ENCODE measurements at places on chromosomes 3 and 15. TPM values are rescaled to one million over a fixed set of nuclear protein-coding genes. Genes with fewer than 3 reads are reported as not detected.
A peak's percentile ranks its signal among the peaks of the same experiment; 100 is the strongest.

- H3K27me3 ChIP-seq = no peaks in the 10 kb centered on the region
- DNase-seq = no peak
- H3K36me3 ChIP-seq = no peaks in the 10 kb centered on the region
- H3K4me1 ChIP-seq = peaks cover 12% of the 10 kb centered on the region
- H3K27ac ChIP-seq = no peak overlapping the region
Measured at GRCh38 chr3:112372396-112372795, 39.4 kb downstream of the CD200 start.

GRCh38 chr3:42376344-42376798 is 34.0 kb downstream of the LYZL4 start:
- no peak for DNase-seq
- no peaks in the 10 kb centered on the region for H3K27me3 ChIP-seq
- H3K4me3 ChIP-seq = no peak overlapping the region

Gene ACAN
- 0.06 TPM for total RNA-seq

GRCh38 chr3:51703761-51704510 is 2.9 kb upstream of the GRM2 start:
- H3K27ac ChIP-seq = no peak overlapping the region
- peak; percentile 40 for DNase-seq
- no peak overlapping the region for H3K4me3 ChIP-seq
- H3K36me3 ChIP-seq = peaks cover 36% of the 10 kb centered on the region
- no peaks in the 10 kb centered on the region for H3K27me3 ChIP-seq
- no peaks in the 10 kb centered on the region for H3K4me1 ChIP-seq

GRCh38 chr3:51271172-51271571 is 113.9 kb upstream of the MANF start:
- H3K36me3 ChIP-seq = no peaks in the 10 kb centered on the region
- no peaks in the 10 kb centered on the region for H3K4me1 ChIP-seq
- no peak for DNase-seq
- no peaks in the 10 kb centered on the region for H3K27me3 ChIP-seq

DNA sequence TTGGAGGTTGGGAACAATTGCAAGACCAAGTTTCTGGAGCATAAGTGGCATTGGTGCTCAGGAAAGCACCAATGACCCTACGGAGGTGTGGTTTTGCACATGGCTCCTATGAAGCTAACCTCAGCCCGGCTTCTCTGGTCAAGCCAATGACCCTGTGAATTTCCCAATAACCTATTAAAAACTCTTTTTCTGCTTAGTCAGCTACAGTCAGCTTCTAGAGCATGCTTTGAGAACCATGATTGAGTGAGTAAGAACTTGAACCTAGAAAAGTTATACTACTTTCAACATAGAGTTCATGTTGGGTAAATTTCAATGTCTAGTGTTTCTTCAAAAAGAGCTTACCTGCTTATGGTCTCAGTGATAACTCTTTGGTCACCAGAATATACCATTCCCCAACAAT is 163.2 kb downstream of the RSL24D1 start:
- DNase-seq = no peak
- H3K36me3 ChIP-seq = no peaks in the 10 kb centered on the region
- H3K27ac ChIP-seq = no peak overlapping the region
- H3K4me1 ChIP-seq = no peaks in the 10 kb centered on the region

Gene LYZL4
- not detected for total RNA-seq

DNA sequence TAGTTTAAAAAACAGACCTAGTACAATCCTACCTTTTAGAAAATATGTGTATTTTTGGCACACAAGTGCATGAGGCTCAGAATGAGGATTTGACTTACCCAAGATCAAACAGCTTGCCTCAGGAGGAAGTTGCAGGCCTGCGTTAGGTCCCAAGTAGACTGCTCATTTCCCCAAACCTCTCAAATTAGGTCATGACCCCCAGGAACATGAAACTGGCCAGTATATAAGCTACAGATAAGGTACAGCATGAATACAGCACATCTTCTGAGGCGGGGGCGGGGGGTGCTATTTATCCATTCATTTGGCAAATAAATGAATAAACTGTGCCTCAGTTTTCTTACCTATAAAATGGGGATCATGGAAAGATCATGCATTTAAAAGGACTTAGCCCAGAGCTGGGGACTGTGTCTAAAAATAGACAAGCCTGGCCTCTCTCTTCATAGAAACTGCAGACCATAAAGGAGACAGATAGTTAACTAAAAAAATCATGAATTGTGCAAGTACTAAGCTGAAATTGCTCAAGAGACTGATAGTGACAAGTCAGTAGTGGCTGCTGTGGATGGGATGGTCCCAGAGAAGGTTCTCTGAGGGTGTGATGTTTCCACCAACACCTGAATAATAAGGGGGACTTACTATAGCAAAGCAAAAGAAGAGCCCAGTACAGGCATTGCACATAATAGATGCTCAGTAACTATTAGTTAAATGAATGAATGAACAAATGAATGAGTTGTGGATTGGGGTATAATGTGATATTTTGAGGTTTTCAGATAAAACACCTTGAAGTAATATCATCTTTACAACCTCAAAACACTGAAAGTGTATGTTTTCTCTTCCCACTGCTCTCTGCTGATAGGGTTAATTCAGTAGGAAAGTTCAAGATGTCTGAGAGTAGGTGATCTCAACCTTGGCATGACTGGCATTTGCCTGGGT is 258.5 kb upstream of the PROK2 start:
- H3K27me3 ChIP-seq = no peaks in the 10 kb centered on the region
- no peak overlapping the region for H3K4me3 ChIP-seq
- peaks cover 4% of the 10 kb centered on the region for H3K4me1 ChIP-seq
- H3K27ac ChIP-seq = no peak overlapping the region
- no peaks in the 10 kb centered on the region for H3K36me3 ChIP-seq

Gene TMEM45A
- 15.9 TPM for total RNA-seq

- peaks cover 61% of the 10 kb centered on the region for H3K36me3 ChIP-seq
- no peaks in the 10 kb centered on the region for H3K4me1 ChIP-seq
- no peak overlapping the region for H3K4me3 ChIP-seq
- no peaks in the 10 kb centered on the region for H3K27me3 ChIP-seq
- no peak for DNase-seq
- no peak overlapping the region for H3K27ac ChIP-seq
Measured at GRCh38 chr3:49998326-49998725, 58.4 kb downstream of the RBM6 start.

DNA sequence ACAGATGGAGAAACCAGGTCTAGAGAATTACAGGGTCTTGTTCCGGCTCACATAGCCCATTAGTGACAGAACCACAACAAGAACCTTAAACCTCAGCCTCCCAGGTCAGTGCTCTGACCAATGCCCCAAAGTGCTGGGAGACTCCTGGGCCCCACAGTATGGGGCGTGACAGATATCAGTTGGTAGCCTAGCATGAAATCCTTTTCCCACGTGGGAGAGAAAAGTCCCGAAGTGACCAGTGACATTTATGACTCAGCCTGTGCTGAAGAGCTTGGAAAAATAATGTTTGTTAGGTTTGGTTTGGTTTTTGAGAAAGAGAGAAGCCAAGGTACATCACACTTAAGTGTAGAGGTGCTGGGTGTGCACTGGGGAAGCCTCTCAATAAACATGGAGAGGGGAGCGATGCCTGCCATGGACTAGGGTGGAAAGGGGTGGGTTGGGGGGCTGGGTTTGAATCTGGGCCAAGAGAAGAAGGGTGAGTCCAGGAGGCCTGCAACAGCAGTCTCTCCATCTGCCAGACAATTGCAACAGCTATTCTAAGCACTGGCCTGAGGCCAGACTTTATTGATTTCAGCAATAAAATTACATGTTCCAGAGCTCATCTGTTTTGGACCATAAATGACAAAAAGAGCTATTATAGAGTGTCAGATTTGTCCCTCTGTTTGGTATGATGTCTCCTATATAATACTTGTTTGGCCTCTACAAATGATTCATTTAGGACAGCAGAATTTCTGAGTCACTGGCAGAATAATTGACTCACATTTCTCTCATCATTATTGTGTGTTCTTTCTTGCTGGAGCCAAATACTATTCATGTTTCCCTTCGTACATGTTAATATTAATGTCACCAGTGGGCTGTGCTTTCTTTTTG is 43.4 kb downstream of the C2CD4A start:
- no peak overlapping the region for H3K27ac ChIP-seq
- no peaks in the 10 kb centered on the region for H3K27me3 ChIP-seq
- no peak overlapping the region for H3K4me3 ChIP-seq
- H3K36me3 ChIP-seq = no peaks in the 10 kb centered on the region
- DNase-seq = no peak
- no peaks in the 10 kb centered on the region for H3K4me1 ChIP-seq

Gene KLHL40
- not detected for total RNA-seq

DNA sequence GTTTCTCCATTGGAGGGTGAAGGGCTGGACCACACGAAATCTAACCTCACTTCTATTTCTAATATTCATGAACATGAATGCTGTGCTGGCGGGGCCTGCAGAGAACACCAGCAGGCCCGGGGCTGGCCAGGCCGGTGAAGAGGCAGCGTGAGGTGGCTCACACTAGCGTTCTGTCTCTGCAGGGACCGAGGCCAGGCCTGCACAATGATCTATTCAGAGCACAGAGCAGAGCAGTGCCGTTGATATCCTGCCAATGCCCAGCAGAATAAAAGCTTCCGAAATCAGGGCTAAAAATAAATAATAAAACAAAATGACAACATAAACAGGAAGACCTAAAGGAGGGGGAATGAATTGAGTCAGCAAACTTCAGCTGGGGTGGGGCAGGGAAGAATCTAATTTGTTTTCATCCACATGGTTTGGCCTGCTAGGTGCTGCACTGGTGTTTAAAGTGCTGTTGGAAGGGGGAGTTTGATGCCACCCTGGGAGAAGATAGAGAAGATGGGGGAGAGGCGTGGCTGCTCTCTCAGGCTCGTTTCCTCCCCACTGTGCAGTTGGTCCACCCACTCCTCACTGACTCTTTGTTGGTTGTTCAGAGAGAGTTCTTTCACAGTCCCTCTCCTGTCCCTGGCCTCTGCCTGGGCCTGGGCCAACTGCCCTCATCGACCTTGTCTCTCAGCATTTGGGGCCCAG is 837.1 kb downstream of the AGBL1 start:
- H3K27me3 ChIP-seq = no peaks in the 10 kb centered on the region
- no peaks in the 10 kb centered on the region for H3K36me3 ChIP-seq
- no peak for DNase-seq
- H3K27ac ChIP-seq = no peak overlapping the region
- H3K4me3 ChIP-seq = no peak overlapping the region

GRCh38 chr3:194817936-194818335 is 132.3 kb downstream of the FAM43A start:
- no peak overlapping the region for H3K27ac ChIP-seq
- no peaks in the 10 kb centered on the region for H3K27me3 ChIP-seq
- no peak overlapping the region for H3K4me3 ChIP-seq
- no peaks in the 10 kb centered on the region for H3K4me1 ChIP-seq

DNA sequence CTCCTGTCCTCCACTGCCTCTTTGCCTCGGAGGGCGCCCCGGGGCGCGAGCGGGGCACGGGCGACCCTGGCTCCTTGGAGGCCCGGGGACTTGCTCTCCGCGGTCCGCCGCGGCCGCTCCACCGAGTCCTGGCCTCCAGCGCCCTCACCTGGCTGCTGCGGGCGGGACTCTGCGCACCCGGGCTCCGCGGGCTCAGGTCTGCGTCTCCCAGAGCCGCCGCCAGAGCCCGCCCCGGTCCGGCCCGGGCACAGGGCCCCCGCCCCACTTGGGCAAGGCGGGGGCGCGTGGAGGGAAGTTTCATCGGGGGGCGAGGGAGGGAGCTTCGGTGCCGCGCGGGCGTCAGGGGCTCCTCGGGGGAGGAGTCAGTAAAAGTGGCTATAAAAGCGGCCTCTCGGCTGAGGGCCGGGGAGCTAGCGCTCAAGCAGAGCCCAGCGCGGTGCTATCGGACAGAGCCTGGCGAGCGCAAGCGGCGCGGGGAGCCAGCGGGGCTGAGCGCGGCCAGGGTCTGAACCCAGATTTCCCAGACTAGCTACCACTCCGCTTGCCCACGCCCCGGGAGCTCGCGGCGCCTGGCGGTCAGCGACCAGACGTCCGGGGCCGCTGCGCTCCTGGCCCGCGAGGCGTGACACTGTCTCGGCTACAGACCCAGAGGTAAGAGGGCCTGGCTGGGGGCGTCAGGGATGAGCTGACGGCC is at the start of gene CEMIP:
Gene CEMIP (plus strand): TSS at position 407 of the 694 bp plus-strand sequence. CDS start 94,510 bp downstream, outside the sequence.
- peak; percentile 89 for DNase-seq
- H3K27ac ChIP-seq = no peak within 1 kb of the TSS
- H3K36me3 ChIP-seq = no peaks in the 10 kb centered on the region
- peaks cover 35% of the 10 kb centered on the region for H3K4me1 ChIP-seq
- H3K4me3 ChIP-seq = peak within 1 kb of the TSS; percentile 51
- peaks cover 33% of the 10 kb centered on the region for H3K27me3 ChIP-seq

Gene CSPG4
- total RNA-seq = 12.6 TPM

- DNase-seq = no peak
- no peak overlapping the region for H3K27ac ChIP-seq
Measured at GRCh38 chr3:12237912-12238650, 50.8 kb upstream of the PPARG start.

- no peak overlapping the region for H3K4me3 ChIP-seq
- peaks cover 8% of the 10 kb centered on the region for H3K36me3 ChIP-seq
- H3K27me3 ChIP-seq = no peaks in the 10 kb centered on the region
- DNase-seq = peak; percentile 88
- H3K4me1 ChIP-seq = no peaks in the 10 kb centered on the region
Measured at GRCh38 chr3:138068579-138069174, 46.7 kb downstream of the DZIP1L start.

Gene NPAP1
- total RNA-seq = 0.17 TPM

DNA sequence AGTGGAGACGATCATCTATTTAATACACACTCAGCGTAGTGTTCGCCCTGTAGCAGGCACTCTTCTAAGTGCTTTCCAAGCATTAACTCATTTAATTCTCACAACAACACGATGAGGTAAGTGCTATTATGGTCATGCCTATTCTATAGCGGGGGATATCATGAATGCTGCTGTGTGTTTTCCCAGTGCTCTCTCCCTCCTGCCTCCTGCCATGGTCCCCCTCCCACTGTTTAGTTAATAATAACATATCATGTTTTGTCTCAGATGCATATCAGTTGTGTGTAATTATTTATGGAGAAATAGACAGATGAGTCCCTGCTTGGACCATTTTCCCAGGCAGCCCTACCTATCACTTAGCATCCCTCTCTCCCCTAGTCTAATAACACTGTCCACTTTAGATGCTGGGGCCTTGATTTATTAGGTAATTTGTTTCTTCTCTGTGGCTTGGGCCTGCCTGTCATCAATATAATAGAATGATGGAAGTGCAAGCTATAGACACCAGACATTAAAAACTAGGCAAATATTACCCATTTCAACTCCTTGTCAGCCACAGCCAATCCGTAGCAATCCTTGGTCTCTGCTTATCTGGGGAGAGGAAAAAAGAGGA is 122.9 kb upstream of the TLE3 start:
- H3K27me3 ChIP-seq = no peaks in the 10 kb centered on the region
- H3K4me1 ChIP-seq = peaks cover 3% of the 10 kb centered on the region
- H3K27ac ChIP-seq = no peak overlapping the region
- DNase-seq = no peak
- no peak overlapping the region for H3K4me3 ChIP-seq
- no peaks in the 10 kb centered on the region for H3K36me3 ChIP-seq

- H3K4me1 ChIP-seq = peaks cover 10% of the 10 kb centered on the region
- no peaks in the 10 kb centered on the region for H3K27me3 ChIP-seq
Measured at GRCh38 chr3:57696801-57697321, 4.0 kb upstream of the DENND6A start.

GRCh38 chr15:84878504-84878903 is 6.0 kb upstream of the SLC28A1 start:
- no peaks in the 10 kb centered on the region for H3K36me3 ChIP-seq
- H3K27me3 ChIP-seq = no peaks in the 10 kb centered on the region
- H3K27ac ChIP-seq = no peak overlapping the region
- H3K4me1 ChIP-seq = no peaks in the 10 kb centered on the region
- H3K4me3 ChIP-seq = no peak overlapping the region
